ENCODE measurements at places on chromosomes 7 and 10.

GRCh38 chr10:86230557-86231180, 135.9 kb downstream of the GRID1 start:
- DNase-seq: no peak

DNA sequence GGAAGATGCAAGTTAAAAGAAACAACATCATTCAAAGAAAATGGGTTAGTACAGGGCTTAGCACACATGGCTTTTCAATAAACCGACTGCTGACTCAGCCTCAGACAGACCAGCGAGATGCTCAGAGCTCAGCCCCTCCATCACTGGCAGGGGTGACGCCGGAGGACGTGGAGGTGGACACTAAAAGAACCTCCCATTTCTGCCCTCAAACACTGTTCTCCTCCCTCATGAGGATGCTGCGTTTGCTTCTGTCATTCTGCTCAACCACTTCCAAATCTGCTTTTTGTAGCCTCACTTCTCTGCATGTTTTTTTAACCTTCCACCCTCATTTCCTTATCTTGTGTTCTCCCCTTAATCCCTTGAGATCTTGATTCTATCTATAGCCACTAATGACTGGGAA, 15.3 kb downstream of the DENND11 start:
- no peak for DNase-seq

GRCh38 chr7:155277385-155277994, 20.2 kb upstream of the INSIG1 start:
- DNase-seq: no peak

DNA sequence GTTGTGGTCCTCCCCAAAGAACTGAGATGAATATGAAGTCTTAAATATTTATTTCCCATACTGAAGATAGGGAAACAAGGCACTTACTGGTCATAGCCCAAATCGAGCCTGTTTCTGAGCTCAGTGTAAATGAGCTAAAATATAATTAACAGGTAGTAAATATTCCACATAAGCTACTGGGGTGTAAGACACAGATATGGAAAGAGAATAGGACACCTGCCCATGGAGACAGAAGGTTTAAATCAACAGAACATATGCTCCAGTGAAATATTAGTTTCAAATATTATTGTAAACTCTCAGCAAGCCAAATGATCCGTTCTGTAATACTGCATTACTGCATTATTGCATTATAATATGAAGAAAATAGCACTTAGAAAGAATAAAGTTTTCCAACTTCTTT, 537.9 kb downstream of the ANKRD7 start:
- no peak for DNase-seq

- no peak for DNase-seq
These were observed 8.9 kb upstream of the CTBP2 start for GRCh38 chr10:125169279-125169678.

- no peak for DNase-seq
These were observed 122.2 kb downstream of the PCLO start for GRCh38 chr7:83040484-83040883.

- DNase-seq: no peak
These were observed 107.3 kb upstream of the SHH start for GRCh38 chr7:155919391-155920067.

DNA sequence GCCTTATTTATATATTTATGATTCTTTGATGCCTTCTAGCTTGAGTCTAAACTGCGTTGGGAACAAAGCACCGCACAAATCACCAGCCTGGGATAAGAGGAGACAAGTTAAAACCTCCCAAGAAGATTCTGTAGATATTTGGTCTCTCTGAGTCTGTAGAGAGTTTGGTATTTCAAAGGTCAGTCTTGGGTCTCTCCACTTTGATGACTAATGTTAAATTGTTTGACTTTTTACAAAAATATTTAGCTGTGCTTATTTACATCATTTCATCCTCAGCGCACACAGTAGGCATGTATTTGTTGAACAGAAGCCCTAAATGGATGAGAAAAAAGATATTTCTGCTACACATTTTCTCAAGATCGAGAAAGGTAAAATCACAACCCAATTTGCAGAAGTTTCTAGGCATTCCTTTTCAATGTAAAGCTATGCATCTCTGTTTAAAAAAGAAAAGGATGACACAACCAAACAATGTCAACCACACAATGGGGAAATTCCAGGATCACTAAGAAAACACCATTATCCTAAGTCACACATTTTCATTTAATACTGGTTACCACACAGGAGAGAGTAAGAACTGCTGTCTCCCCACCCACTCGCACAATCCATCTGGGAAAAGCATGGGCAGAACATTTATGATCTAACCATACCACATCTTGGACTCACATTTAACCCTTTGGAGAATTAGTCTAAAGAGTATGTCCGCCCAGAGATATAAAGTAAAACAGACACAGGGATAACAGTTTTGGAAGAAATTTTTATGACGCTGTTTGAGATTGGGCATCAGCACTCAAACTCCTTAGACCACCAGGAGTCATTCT, 4.4 kb downstream of the CDK6 start:
- no peak for DNase-seq

GRCh38 chr7:106957766-106958165, 86.7 kb upstream of the PRKAR2B start:
- no peak for DNase-seq

GRCh38 chr7:93407239-93407638, 167.3 kb downstream of the CALCR start:
- DNase-seq: no peak

DNA sequence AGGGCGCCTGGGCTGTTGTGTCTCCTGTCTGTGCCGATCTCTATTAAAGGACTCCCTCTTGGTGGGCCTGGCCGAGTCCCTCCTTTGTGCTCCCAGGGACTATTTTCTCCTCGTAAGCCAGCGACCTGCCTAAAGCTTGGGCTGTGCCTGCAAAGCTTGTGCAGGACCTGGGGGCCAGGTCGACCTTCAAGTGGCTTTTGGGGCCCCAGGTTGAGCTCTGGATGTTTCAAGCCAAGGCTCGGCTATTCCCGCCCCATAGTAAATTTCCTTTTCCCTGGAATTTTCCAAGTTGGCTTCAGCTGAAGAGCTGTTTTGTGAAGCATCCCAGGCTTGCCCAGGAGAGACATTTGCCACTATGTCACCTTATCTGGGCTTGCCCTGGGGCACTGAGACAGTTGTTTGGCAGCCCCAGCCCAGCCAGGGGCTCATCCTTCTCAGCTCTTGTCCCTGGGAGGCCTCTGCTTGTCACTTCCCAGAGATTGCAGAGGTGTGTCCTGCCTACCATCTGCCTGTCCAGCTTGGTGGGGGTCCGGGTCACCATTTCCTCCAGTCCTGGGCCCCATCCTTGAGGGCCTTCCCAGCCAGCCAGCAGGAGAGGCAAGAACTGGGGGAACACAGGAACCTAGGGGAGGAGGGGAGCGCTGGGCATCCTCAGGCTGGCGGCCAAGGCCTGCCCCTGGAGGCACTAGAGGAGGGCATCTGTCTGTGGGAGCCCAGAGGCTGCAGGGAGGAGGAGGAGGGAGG, 20.2 kb downstream of the ZMIZ2 start:
- DNase-seq: no peak

DNA sequence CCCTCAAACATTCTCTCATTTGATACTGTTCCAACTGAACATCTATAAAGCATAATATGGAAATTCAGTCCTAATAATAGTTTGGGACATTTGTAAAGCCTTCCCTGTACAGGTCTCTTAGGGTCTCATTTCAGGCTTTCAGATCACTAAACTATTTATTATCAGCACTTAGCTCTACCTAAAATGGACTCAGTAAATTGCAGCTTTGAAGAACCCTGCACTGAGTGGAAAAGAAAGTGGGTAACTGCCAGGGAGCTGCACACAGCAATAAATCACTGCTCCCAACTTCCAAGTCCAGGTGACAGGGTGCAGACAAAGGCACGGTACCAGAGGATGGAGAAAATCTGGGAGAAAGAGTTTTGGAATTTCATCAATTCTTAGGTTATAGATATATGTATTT, 164.9 kb upstream of the AOAH start:
- DNase-seq: no peak

DNA sequence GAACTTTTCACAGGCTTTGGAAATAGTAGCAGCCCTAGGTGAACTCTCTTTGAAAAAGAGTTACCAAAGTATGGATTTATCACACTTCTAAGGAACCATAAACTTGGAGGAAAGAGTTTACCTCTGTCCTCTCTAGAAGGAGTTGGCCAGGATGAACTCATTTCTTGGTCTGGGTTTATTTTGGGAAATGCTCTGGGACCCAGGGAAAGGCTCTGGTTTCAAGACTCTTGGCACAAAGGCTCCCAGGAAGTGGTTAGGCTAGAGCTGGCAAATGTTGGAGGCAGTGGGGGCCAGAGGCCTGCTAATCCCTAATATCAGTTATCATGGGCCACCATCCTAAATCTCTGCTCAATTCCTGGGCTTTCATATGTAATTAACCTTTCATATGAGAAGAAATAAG, 36.3 kb upstream of the CDK6 start:
- no peak for DNase-seq

GRCh38 chr10:60410970-60411369, 21.3 kb upstream of the ANK3 start:
- DNase-seq: no peak

DNA sequence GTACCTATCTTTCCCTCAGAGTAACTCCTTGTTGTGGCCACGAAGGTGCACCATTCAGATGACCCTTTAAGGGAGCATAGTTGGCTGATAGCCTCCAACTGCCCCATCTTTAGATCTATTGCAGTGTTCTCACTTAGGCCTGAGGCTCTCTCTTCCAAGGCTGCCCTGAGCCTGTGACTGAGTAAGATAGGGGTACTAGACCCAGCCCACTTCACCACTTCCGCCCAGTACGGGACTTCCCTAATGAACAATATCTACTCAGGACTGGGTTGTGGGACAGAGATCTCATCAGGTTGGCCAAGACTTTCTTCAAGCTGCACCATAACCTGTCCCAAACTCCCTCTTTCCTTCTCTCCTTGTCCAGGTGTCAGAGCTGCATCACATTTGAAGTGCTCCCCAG, 5.7 kb upstream of the GNAI1 start:
- no peak for DNase-seq

DNA sequence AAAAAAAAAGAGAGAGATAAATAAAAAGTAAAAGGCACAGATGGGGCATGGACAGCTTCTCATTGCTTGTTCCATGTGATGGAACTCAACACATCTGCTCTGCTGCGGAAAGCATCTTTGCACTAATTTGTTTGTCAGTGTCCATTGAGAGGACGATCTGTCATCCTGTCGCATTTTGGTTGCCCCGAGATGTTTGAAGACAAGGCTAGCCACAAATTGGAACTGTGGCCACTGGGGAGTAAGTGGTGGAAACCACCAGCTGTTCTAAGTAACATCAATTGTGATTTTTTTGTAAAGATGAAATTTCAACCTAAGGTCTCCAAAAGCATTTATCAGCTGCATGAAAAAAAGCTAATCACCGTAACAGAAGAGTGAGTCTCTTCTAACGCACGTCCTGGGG, 312.7 kb downstream of the ADARB2 start:
- no peak for DNase-seq

DNA sequence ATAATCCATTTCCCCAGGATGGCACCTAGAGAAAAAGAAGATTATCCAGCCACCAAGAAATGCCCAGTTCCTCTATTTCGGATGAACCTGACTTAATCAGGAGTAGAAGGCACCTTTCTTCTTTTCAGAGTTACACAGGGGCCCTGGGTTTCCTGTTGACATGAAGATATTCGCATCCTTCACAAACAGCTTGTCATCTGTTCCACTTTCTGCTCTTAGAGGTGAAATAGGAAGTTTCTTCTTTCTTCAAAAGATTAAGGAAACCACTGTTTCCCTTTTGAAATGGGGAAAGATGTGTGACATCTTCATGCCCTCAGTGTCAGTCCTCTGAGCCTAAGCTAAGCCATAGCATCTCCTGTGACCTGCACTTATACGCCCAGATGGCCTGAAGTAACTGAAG, 39.1 kb upstream of the RAB18 start:
- no peak for DNase-seq

- no peak for DNase-seq
These were observed 18.6 kb upstream of the VDAC2 start for GRCh38 chr10:75191821-75192568.

DNA sequence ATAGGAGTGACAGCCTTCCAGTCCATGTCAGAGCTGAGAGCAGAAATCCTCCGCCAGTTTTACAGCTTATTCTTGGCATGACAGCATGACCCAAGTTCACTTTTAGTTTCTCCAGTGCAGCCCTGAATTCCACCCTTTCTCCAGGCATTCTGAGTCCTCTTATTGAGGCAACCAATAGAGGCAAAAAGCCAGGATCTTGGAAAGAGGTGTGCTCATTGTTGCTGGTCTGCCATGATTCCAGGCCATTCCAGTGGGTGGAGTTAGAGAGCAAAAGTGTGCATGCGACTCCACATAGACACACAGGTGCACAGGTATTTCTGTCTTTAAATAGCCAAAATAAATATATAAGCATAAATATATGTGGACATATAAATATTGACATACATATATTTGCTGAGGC, 224.7 kb upstream of the ADARB2 start:
- no peak for DNase-seq
